ENCODE measurements at places on chromosomes 3 and 15. TPM values are rescaled to one million over a fixed set of nuclear protein-coding genes. Genes with fewer than 3 reads are reported as not detected.

The GLDN gene
- total RNA-seq = 31.5 TPM

DNA sequence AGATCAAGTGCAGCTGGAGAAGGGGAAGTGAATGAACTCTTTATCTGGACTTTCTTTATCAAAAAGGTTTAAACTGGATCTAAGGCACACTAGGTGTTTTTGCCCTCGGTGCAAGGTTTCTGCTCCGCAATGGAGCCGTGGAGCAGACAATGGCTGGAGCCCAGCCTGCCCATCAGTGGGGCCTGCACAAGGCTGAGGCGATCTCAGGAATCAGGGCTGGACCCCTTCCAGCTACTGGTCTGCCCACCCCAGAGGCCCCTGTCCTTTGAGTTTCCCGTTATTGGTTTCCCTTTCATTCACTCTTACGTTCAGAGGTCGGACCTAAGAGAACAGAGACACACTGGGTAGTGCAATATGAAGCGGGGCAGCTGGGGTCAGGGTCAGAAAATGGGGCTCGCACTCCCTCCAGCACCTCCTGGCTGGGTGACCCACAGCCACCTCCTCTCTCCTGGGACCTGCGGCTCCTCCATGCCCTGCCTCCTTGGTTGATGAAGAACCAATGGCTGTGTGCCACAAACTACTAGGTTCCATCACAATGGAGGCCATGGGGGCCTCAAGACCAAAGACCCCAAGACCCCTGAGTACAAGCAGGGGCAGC is 164.6 kb downstream of the CHSY1 start:
- DNase-seq = no peak

DNA sequence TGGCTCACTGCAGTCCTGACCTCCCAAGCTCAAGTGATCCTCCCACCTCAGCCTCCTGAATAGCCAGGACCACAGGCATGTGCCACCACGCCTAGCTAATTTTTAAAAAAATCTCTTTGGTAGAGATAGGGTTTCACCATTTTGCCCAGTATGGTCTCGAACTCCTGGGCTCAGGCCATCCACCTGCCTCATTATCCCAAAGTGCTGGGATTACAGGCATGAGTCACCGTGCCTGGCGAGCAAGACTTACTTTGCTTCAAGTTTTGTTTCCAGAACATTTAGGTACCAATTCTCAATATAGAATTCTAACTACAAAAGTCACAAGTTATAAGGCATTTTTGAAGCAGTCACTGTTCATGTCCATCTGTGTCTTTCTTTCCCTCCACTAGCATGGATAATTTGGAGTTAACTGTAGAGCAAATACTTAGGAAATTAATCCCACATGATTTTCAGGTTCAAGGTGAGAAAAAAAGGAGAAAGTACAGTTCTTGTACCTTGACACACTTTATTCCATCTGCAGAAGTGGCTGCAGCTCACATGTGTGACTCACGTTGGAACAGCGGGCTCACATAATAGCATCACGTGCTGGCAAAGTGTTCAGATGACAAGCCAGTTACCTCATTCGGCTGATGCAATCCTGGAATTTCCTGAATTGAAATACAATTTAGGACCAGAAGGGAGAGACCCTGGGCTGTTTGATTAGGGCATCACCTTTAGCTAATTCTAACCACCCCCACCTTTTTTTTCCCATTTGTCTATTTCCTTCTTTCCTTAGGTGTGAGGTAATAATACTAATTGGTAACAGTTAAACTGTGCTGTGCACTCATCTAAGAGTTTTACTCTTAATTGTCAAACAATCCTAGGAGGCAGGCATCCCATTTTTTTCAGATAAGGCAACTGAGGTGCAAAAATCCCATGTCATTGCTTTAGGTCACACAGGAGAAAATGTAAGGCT is 46.9 kb upstream of the NEDD4 start:
- peak; percentile 29 for DNase-seq

DNA sequence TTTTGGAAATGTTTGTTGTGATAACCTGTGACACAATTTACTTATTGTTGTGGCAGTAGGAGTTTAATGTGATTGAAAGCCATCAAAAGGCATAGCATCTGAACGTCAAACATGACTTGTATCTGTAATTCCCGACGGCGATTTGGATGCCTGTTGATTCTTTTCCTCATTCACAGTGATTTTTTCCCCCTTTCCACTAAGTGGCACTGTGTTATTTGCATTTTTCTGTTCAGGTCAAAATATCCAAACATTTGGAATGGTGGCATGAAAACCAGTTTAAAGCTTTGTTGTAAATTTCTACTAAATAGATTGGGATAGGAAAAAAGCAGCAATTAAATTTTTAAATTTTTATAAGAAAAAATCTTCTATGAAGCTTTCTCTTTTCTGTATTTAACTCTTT is 259.9 kb upstream of the KCNH8 start:
- DNase-seq = no peak

- DNase-seq = no peak
These were observed 259.6 kb upstream of the CTNNB1 start for GRCh38 chr3:40939741-40940130.

The CSPG4 gene
- total RNA-seq = 144 TPM

The DUOX1 gene
- 2.0 TPM for total RNA-seq

Measured in omental fat pad (tissue), 4 donors.